DMS 273 treated with DMSO at 0.1 percent for 48 hours (cell line): ENCODE measurements at places on chromosomes 12 and 14.

DNA sequence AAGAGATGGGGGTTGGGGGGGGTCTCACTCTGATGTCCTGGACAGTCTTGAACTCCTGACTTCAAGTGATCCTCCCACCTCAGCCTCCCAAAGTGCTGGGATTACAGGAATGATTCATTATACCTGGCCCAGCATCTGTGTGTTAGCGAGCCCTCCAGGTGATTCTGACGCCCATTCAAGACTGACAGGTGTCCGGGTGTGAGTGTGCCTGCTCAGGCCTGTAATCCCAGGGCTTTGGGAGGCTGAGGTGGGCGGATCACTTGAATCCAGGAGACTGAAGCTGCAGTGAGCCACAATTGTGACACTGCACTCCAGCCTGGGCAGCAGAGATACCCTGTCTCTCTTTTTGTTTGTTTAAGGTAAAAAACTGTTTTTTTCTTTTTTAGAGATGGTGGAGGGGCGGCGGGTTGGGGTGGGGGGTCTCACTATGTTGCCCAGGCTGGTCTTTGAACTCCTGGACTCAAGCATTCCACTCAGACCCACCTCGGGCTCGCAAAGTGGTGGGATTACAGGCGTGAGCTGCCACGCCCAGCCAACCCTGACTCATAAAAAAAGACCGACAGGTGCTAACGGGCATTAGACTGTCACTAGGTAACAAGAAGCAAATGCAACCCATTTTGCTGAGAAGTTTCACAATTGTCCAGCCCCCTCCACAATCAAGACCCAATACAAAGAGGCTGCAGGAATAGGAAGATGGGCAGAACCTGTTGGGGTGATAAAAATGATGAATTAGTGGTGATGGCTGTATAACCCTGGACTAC lies 4.7 kb downstream of the VSIG10 start:
- DNase-seq: no peak

DNA sequence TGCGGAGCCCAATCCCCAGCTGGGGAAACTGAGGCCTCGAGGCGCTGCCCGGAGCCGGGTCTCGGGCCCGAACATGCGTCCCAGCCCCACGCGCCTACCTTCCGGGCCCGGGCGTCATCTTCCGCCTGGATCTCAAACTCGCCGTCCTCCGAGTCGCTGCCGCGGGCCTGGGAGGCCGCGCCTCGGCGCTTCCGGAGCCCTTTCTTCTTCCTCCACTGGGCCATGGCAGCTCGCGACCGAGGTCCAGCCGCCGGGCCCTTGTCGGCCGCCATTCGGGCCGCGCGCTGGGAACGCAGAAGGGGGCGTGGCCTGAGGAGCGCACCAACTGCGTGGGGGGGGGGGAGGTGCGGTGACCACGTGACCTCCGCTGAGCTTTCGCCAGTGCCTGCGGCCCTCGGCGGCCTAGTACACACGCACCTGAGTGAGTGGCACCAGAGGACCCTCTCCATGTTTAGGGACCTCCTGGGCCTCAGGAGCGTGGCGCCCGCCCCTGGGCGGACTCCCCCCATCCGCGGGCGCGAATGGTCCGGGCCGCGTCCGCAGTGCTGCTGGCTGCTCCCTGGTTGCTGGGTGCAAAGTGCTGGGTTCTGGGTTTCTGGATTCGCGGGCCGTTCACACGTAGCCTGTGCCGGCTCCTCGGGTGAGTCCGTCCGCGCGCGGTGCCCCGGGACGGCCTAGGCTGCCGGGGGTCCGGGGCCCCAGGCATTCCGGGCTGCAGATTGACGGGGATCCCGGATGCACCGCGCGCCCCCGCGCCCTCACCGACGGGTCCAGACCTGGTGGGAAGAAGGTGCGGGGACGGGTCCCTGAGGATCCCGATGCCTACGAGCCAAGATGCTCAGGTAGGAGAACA lies at the start of the genes DDX54 and RITA1:
Gene DDX54, minus strand, starts transcription at position 299 of the 853 bp plus-strand sequence. Its CDS starts 27 bp downstream, at position 272.
Gene RITA1, plus strand, starts transcription at position 542 of the 853 bp plus-strand sequence. CDS start 1,026 bp downstream, outside the sequence.
- DNase-seq: peak; percentile 43

DNA sequence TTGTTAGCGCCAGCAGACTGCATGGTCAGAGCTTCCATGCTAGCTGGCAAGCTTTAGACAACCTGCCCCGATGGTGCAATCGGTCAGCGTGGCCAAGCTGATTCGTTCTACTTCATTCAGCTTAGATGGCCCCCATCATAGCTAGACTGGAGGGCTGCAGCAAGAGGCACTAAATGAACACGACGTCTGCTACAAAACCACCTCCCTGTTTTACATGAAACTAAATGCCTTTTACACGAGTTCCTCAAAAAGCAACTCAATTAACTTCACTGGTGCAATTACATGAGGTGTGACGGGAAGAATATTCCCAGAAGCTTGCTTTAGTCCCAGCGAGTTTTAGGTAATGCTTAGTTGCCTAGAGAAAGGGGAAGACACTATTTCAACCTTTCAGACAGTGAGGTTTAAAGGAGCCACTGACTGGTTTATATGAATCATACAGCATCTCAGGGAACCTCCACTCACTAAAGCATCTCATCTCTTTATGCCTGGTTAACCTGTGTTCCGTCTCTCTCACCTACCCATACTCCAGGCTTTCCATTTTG lies 8.4 kb downstream of the NIN start:
- DNase-seq: no peak

DNA sequence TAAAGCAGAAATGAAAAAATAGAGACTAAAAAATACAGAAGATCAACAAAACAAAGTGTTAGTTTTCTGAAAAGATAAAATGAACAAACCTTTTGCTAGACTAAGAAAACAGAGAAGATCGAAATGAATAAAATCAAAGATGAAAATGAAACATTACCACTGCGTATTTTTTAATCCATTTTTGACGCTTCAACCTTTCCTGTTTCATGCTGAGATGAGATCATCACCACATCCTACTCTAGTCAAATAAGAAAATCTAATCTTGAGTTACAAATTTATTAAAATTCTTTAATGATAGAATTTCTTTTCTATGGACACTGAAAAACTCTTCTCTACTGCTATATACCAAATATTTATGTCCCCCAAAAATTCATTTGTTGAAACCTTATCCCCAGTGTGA lies 30.7 kb downstream of the MAGOHB start:
- DNase-seq: no peak

- peak; percentile 5 for DNase-seq
These were observed 764 bp upstream of the SPTB start for GRCh38 chr14:64880221-64881121.

DNA sequence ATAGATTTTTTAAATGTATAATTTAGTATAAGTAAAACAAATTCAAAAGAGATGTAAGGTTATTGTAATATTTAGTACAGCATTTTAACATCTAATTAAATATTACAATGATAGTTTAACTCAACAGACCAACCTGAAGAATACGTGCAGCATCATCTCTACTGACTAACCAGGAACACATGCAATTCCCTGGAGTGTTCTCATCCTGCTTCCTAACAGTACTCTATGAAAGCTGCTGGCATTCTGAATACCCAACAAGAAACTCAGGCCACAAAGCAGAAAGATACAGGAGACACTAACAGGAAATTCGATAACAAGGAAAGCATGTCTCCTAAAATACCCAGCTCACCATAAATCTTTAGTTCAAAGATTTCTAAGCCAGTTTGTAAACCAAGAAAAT lies 58.3 kb downstream of the CEP83 start:
- DNase-seq: no peak

GRCh38 chr12:10553148-10553547 lies 47.5 kb downstream of the EIF2S3B start:
- DNase-seq: no peak

- no peak for DNase-seq
These were observed 376.4 kb downstream of the SNAPC1 start for GRCh38 chr14:62138593-62138992.

GRCh38 chr12:121238604-121239350 lies 28.8 kb downstream of the P2RX4 start:
- DNase-seq: no peak

GRCh38 chr14:95816539-95816938 lies 60.1 kb upstream of the TUNAR start:
- no peak for DNase-seq

DNA sequence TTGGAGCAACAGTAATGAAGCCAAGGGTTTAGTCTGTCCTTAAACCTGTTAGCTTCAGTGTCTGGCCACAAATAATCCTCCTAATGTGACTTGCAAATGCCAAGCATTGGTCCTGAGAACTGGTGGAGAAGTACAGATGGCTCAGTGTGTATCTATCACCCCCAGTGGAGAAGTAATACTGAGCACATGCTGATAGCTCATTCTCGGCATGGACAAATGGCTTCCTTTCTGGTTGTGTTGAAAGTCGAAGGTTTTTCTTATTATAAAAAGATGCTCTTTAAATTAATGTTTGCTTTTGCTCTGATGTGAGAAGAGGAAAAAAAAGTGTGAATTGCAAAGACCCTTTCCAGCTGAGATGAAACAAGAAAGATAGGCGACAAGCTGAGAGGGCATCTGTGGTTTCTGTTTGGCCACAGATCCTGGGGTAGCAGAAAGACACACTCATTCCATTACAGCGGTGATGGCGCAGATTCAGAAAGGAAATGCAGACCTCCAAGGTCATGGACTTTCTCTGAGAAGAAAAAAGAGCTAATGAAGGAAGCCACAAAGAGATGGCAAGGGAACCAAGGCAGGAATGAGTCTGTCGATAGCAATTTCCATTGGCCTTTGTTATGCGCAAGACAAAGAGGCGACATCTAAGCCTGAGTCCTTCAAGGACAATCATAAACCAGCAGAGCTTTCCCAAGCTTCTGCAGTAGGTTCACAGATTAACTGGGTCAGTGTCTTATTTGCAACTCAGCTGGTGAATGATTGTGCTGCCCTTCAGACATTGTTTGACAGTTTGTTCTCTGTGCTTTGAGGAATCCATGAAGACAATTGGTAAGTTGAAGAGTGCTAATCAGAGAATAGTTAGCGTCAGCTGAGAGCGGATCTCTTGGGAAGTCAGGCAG lies 155.5 kb upstream of the RGS6 start:
- DNase-seq: no peak

DNA sequence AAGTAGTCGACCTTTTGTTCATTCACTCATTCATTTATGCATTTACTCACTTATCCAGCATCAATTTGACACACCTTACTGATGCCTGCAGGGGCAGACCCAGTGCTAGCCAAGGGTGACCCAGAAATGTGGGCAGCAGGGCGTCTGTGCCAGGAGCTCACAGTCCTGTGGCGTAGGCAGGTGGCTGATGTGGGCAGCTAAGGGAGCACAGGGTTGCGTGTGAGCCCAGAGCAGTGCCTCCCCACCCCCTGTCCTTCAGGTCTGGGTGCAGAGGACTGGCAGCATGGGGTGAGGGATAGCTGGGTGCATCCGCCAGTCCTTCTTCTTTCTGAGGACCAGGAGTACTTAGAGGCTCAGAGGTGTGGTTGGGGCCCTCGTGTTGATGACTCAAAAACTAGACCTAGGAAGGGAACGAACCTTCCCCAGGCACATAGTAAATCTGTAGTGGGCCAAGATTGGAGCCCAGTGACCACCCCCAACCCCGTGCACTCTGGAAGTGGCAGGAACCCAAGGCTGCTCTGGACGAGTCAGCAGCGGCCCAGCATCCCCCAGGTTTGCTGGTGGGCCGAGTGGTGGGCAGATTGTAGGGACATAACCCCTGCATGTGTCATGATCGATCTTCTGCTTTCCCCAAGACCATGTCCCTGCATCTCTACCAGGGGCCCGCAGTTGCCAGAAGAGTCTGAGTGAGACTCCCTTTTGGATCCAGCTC lies 63.9 kb downstream of the BEGAIN start:
- no peak for DNase-seq

DNA sequence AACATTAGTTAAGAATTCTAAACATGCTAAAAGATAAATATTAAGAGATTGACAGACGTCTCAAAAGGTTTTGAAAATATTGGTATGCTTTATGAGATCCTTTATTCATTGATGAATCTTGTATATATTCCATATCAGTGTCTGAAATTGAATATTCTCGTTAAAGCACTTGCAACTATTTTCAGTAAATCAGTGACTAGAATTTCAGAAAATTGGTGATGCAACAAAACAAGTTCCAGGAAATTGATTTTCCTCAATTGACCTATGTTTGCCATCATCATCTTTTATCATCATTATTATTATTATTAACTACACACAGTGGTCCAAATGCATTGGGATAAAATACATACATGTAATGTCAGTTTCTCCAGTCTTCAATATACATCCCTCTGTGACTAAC lies 453.6 kb downstream of the CCER1 start:
- no peak for DNase-seq

DNA sequence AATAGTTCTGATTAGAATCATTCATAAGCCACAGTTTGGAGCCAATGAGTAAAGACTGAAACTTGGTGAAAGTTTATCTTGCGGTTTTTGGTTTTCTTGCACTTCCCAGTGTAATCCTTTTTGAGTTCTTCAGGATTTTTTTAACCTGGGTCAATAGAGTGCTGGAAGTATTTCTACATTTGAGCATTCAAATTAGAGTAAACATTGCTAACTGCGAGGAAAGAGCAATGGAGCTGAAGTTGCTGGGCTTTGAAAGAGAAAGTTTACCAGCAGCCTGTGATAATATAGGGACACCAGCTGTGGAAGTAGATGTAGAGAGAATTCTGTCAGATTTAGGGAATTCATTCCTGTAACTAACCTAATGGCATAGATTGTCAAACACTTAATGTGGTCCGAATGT lies 30.3 kb downstream of the ANO6 start:
- DNase-seq: no peak

DNA sequence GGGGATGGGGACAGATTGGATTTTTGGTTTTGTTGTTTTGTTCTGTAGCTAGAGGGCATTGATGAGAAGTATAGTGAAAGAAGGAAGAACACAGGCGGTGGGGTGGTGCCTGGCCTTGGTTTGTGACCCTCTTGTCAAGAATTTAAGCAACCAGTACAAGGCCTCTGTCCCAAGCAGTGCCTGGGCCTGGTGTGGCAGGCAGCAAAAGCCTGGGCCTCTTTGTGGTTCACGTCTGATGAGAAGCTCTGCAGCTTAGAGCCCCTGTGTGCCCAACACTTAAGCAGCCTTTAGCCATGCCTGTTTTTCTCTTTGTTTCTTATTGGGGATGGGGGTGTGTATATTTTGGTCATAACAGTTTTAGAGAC lies 98.0 kb downstream of the PPP2R5C start:
- no peak for DNase-seq

- no peak for DNase-seq
These were observed 20.8 kb downstream of the TPCN1 start for GRCh38 chr12:113242026-113242418.

DNA sequence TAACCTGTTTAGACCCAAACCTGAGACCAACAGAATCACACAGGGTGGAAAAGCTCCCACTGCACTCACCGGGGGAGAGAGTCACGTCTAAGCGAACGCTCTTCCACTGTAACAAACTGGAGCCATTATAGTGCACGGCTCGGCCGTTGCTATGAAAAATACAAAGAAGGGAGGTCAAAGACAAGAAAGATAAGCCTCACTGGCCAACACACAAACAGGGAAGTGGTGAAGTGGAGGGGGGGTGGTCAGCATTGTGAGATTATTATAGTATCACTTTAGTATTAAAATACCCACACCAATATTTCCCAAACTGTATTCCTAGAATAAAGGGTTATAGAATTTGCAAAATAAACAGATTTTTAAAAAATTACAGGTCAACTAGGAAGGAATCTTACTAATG lies 90.9 kb downstream of the TRAFD1 start:
- DNase-seq: no peak

GRCh38 chr14:65228436-65228835 lies 126.1 kb upstream of the MAX start:
- no peak for DNase-seq
